ENCODE measurements at places on chromosomes 7 and 10.

DNA sequence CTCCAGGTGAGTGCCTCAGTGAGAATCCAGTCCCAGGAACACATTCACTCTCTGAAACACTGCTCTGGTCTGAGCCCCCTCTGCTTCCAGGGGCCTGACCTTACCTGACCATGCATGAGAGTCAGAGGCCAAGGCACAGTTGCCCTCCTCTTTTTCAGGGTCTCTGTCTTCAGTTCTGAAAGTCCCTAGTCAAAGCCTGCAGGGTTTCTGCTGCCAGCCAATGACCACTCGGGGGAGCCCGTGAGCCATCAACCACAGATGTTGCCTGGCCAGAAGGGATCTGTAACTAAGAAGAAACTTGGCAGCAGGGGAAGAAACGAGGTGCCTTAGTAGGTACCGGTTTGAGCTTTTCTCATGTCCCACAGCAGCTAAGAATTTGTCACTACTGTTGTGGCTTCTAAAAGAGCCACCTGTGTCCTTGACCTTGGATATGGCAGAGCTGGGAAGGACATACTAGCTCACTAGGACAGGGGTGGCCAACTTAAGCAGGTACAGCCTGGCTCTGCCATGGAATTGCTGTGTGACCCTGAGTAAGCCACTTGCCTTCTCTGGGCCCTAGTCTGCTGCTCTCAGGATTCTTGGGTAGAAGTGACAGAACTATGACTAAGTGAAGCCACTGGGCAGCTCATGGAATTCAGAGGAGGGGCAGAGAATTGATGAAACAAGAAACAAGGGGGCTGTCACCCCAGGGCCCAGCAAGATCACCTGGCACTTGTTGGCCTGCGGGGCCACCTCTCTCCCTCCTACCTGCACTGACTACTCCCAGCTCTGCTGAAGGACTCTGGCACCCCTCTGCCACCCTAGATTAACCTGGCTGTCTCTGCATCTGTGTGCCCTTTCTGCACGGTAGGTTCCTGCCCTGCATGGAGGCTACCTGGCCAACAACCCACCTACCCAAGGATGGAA lies 83.8 kb upstream of the GPR26 start:
- DNase-seq, result no peak

DNA sequence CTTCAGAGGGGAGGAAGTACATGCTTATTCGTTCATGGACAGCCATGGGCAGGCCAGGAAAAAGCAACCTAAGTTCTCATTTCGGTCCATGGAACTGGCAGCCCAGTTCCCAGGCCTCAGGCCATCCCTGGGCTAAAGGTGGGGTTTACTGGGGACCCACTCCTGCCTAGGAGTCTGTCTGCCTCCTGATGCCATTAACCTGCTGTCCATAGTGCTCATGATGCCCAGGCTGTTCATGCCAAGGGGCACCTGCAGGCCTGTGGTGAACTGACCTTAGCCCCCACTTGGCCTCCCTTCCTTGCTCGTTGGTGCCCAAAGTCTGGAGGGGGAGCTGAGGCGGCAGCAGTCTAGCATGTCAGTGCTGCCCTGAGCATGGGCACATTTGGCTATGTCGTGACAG lies 450.2 kb upstream of the MBL2 start:
- no peak for DNase-seq

- DNase-seq, result no peak
Observed at GRCh38 chr10:69649786-69650550, 19.9 kb downstream of the FAM241B start.

GRCh38 chr10:110815354-110816004 lies 56.2 kb upstream of the PDCD4 start:
- DNase-seq, result no peak

DNA sequence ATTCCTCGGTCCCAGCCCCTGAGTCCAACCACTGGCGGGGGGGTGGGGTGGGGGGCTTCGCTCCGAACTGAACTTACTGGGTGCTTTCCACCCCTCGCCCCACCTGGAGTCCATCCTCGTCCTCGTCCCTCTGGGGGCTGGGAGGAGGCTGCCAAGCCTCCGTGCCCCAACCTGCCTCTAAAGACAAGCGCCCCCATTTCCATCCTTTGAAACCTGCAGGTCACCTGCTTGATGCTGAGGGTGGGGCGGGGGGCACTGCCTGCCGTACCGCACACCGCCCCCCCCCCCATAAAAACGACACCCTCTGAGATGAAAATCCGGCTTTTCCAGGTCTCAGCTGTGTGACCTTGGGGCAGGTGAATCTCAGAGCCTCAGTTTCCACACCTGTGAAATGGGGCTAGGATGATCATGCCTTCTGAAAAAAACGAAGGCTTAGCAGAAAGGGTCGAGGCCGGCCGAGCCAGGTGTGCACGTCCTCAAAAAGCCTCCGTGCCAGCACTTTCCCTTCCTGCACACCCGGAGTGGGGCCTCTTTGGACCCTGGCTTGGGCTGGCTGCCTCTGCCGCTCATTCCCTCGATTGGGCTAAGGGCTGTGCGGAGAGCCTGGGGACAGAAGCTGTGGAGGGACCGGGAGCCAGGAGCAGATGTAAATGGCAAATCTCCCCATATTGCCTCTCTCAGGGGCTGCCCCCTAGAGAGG lies 967 bp downstream of the ELFN1 start:
- no peak for DNase-seq

DNA sequence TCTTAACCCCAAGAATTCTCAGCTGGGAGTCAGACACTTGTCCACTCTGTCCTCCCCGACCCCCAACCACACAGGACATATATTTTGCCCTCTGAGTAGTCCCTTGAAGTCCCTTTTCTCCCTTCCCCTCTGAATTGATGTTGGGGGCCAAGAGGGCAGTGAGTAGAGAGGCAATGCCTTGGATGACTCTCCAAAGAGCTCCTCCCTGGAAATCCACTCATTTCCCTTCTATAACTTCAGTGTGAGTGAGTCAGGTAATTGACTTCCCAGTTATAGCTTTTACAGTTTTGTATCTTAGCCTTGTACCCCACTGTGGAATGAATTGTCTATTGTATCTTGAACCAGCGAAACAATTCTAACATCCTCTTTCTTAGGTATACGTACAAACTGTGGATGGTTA lies 9.2 kb upstream of the ODAD2 start:
- DNase-seq, result no peak

GRCh38 chr7:79176859-79177477 lies 276.5 kb downstream of the MAGI2 start:
- no peak for DNase-seq
